ENCODE measurements at places on chromosomes 1 and 21.

GRCh38 chr1:209053587-209053986, 529.9 kb upstream of the CAMK1G start:
- no peak for DNase-seq

DNA sequence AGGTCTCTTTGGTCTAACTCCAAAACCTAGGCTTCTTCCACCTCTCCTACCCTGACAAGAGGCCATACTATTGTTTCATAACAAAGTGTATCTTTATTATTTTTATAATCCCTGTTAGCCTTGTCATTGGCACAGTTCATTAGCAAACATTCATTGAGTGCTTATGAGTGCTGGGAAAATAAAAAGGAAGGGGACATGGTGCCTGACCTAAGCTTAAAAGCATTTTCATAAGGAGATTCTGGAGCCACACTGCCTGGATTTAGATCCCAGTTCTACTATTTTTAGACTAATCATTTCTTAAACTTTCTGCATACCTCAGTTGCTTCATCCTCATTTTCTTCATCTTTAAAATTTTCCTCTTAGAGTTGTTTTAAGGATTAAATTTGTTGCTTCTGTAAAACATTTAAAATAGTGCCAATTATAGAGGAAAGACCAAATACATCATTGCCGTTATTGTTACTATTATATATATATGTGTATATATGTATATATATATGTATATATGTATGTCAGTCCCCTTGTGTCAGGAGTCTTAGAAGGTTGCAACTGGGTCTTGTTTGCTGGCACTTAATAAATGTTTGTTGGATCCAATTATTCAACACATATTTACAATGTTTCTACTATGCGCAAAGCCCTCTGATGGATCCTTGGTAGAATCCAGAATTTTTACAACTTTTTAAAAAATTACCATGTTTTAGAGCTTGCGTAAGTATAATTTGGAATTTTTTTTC, 250.9 kb upstream of the SGIP1 start:
- DNase-seq: no peak

- DNase-seq: no peak
These were observed 364.6 kb downstream of the DISC1 start for GRCh38 chr1:231991231-231991630.

- DNase-seq: no peak
These were observed 52.0 kb upstream of the SMYD2 start for GRCh38 chr1:214228976-214229375.

DNA sequence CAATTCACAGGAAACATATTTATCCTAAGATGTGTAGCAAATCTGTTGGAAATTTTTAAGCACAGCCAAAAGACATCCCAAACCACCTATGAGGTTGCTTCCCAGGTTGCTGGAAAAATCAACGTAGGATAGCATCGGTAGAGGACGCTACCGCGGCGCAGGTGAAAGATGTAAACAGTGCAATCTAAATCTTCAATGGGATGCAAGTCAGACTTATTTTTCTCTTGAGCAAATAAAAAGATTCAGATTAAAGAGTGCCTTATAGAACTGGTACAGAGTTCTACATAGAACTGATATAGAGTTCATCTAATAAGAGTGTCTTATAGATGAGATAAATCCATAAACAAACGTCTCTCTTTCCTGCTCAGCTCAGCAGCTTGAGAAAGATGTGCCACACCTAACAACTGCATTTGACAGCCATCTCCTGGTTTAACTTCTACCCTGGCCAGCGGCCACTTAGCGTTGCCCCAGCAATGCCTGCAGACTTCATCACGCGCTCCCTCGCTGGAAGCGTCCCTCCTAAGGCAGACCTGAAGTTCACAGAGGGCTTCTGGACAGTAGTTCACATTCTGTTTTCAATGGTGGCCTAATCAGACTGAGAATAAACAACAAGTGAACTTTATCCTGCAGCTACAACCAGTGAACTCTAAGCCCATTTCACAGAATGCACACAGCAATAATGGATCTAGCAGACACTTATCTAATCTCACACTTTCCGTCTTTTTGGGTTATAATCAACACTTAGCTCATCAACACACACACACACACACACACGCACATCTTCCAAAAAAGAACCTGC, 164.5 kb downstream of the TOMM20 start:
- no peak for DNase-seq

GRCh38 chr1:20882837-20883236, 95.7 kb upstream of the HP1BP3 start:
- DNase-seq: no peak

DNA sequence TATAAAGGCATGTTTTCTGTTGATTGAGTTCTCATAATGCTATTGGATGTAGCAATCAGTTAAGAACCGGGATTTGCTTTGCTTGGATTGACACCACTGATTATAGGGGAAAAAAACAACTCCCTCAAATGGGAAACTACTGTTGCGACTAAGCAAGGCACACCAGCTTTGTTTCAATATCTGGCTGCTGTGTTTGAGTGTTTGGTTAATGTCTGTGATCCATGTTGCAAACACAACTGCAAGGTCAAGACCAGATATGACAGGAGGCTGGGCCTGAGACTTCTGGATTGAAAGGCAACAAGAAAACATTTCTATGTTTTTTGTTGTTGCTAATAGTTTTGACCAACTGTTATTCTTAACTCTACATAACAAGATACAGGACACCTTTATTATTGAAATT, 50.7 kb downstream of the MTR start:
- DNase-seq: no peak

DNA sequence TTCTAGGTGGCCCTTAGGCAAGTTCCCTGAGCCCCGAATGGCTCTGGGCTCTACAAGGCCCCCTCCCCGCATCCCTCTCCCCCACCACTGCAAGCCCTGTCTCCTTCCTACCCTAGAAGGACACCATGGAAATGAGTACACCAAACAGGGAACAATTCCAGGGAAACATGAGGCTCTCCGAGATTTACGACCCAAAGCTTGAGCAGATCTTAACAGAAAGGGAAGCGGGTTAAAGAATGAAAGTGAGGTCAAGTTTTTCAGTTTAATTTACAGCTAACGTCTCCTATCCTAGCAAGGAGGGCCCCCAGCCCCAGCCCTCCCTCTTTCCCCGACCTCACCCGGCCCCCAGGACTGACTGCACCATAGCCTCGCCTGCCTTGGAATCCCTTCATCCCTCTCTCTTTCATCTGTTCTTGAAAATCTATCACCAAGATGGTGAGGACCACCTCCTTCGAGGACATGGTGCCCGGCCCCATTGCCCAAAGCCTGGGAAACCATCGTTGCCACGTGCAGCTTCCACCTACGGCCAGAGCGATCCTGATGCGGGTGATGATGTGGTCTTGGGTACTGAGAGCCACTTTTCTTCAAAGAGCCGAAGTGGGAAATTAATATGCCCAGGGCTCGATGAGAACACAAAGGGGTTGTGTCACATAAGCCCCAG, 30.5 kb downstream of the SIM2 start:
- DNase-seq: peak; percentile 33

- DNase-seq: no peak
These were observed 14.4 kb downstream of the MEGF6 start for GRCh38 chr1:3596663-3597598.

GRCh38 chr1:27346991-27347624, 5.3 kb downstream of the SYTL1 start:
- DNase-seq: no peak

DNA sequence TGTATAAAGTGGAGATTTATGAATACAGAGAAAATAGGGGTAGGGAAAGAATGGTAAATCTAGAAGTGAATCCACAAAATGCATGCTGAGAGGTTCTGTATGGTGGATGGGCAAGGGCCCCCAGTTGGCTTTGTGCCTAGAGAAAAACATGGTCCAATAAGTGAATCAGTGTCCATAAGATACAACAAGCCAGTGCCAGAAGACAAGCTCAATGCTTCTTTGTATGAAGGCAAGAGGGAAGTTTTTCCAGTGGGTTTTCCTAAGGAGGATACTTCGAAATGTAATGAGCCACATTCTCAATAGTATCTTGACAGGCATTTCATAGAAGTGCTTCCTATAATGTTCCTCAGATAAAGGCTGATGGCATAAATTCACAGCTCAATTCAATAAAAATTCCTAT, 169.4 kb upstream of the HMCN1 start:
- DNase-seq: no peak

- no peak for DNase-seq
These were observed 45.6 kb upstream of the TMEM61 start for GRCh38 chr1:54934869-54935268.

GRCh38 chr21:36183144-36183795, 26.6 kb downstream of the DOP1B start:
- no peak for DNase-seq

- no peak for DNase-seq
These were observed 12.4 kb downstream of the SELL start for GRCh38 chr1:169698976-169699375.

GRCh38 chr1:25003457-25004190, 73.5 kb upstream of the RUNX3 start:
- no peak for DNase-seq

DNA sequence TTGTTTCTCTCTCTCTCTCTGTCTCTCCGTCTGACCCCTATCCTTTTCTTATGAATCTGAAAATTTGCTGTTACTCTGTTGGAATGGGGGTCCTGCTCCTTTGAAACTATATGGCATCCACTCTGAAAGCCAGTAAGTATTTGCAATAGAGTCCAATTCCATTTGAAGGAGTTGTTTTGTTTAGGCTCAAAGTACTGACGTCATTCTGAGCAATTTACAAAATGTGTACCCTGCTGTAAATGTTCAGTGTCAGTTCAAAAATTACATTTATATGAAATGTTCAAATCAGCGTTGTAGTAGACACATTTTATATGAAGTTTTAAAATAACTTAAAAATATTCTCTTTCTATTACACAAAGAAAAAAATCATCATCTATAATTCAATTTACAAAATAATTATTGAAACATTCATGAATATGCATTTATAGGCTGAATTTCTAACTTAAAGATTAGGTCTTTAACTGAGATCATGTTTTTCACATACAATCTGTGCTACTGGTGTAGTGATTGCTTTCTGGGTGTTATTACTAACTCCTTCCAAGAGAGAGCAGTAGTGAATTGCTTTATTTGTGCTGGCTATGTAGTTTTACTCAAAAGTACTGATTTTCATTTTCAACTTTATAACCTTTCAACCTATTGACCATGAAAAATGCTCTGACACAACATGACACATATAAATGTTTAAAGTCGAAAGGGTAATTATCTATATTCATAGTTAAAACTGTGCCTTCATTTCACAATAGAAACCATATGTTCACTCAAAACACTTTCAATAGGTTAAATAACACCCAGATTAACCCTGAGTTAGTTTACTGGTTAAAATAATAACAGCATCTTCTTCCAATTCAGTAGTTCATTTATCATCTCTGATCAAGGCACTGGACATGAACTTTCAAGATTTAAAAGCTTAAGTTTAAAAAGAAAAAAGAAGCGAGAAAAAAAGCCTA, 253.1 kb upstream of the ADGRL4 start:
- no peak for DNase-seq

DNA sequence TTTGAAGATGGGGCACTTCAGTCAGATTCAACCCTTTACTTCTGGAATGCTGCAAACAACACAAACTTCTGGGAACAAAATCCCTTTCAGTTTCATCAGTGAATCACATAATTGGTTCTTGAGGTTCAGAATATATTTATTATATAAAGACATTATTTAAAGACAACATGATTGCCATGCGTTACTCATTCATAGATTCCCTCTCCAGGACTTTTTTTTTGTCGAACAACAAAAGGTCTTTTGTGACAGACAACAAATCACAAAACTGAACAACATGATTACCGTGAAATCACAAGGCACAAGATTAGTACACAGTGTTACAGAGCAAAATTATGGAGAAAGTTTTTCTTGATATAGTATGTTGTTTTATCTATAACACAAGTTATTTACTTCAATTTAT, 1815.0 kb downstream of the NCAM2 start:
- DNase-seq: no peak

GRCh38 chr1:19877821-19878636, 4.2 kb upstream of the OTUD3 start:
- no peak for DNase-seq

GRCh38 chr1:85062425-85063026, 14.2 kb upstream of the MCOLN3 start:
- no peak for DNase-seq

DNA sequence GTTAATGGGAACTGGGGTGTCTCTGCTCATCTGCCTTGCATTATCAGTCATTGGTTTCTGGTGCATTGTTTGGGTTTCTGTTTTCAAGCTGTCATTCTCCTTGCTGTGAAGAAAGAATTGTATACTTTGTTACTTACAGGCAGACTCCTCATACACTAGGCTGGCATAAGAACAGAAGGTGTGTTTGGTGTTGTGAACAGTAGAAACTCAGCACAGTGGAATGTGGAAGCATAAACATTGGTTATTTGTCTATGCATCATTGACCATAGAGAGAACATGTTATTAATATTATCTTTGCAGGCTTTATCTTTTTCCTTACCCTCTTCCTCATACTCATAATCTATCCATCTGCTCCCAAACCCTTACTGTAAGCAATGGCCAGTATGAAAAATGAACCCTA, 18.2 kb downstream of the C1orf87 start:
- no peak for DNase-seq

GRCh38 chr21:15249285-15249993, 184.6 kb upstream of the NRIP1 start:
- DNase-seq: no peak

- DNase-seq: no peak
These were observed 5.3 kb upstream of the P3R3URF start for GRCh38 chr1:46181343-46182260.

DNA sequence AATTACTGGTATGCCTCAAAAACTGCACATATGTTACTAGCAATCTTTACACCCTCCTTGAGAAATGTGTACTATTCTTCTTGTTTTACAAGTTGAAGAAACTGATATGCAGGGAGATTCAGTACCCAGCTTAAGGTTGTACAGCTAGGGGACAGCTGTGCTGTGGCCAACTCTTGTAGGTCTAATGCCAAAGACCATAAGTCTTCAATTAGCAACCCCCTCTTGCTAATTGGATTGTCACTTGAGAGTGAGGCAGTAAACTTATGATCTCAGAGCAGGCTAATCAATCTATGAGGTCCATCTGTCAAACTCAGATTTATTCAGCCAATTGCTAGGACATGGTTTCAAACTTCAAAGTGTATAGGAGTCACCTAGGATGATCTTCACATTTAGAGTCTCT, 492.0 kb upstream of the USP24 start:
- no peak for DNase-seq

DNA sequence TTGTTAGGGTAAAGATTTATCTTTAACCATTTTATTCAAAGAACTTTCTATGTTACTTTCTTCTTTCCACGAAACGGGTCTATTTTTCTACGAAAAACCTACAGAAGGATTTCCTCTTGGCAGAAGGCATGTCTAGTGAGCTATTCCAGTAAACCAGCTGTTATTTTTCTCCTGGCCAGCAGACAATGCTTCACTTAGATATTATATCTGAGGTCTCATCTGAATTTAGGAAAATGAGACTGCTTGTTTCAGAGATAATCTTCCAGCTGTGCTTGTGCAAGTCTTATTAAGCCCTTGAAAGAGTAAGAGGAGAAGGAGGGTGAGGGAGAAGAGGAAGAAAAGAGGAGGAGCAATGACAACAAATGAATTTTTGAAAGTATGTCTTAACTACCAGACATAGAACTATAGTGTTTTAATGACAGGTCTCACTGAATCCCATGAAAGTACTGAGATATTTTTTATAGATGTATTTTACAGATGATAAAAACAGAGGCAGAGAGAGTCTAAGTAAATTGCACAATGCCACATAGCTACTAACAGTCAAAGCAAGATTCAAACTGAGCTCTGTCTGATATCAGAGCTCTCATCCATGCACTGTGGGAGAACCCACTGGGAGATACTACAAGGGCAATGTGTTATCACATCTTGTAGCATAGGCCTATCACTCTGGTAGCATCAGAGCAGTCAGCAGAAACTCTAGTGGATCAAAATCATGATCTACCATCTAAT, 54.6 kb upstream of the SAMSN1 start:
- no peak for DNase-seq
